ENCODE measurements at places on chromosomes 2 and 18.
A peak's percentile ranks its signal among the peaks of the same experiment; 100 is the strongest.

- DNase-seq, result no peak
These were observed 21.0 kb upstream of the IL37 start for GRCh38 chr2:112889976-112890375.

DNA sequence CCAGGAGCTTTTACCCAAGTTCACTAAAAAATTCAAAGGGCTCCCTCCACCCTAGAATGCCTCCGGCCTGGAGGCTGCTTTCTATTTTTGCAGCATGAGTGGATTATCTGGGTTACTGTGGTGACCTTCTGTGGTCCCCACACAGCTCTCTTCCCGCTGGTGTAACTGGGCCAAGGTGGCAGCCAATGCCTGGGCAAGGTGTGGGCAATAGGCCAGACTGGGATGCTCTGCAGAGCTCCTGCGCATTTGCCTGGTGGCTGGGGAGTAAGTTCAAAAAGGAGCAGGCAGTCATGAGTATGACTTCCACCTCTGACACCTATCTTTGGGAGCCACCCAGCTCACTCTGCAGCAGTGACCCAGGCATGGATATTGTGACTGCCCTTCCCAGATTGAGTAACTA, 130.5 kb upstream of the SPRED2 start:
- no peak for DNase-seq

GRCh38 chr2:232667989-232668583, 29.0 kb upstream of the GIGYF2 start:
- peak; percentile 40 for DNase-seq

GRCh38 chr2:190578158-190579057, 43.9 kb upstream of the NEMP2 start:
- no peak for DNase-seq

- DNase-seq, result no peak
These were observed 1185.6 kb upstream of the CELF4 start for GRCh38 chr18:38751211-38751610.

DNA sequence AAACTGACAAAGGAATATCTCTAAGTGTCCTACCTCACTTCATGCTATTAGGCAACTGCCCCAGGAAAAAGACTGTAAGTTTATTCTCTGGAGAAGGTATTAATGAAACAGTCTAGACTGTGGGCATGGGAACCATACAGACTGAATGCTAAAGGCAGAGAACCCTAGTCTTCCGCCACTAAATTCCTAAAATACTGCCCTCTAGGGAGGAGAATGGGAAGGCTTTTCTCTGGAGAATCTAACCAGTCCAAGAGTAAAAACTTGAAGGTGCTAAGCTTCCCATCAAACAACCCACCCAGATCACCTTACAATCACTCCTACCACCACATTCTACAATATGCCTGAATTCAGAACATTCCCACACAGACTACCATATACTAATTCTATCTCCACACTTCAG, 3.4 kb downstream of the SRBD1 start:
- DNase-seq, result peak; percentile 27

DNA sequence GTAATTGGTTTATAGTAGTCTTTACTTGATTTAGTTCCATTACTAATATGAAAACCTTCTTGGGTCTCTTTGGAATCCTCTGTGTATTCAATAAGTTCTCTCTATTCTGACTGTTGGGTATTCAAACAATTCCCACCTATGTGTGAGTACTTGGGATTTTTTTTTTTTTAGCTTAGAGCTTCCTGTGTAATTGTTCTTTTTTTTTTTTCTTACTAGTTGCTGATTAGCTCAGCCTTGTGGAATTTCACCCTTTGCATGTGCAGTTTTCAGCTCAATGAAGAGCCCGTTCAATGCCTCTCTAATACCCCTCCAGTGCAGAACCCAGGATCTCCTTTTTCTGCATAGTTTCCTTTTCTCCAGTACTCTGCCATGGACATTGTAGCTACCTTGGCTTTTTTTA, 339.1 kb upstream of the GALNT5 start:
- no peak for DNase-seq

All from HAP-1 (cell line).